ENCODE measurements at places on chromosomes 3 and 15. TPM values are rescaled to one million over a fixed set of nuclear protein-coding genes. Genes with fewer than 3 reads are reported as not detected.

- no peak for DNase-seq
Observed at GRCh38 chr3:140152851-140153639, 218.1 kb downstream of the CLSTN2 start.

DNA sequence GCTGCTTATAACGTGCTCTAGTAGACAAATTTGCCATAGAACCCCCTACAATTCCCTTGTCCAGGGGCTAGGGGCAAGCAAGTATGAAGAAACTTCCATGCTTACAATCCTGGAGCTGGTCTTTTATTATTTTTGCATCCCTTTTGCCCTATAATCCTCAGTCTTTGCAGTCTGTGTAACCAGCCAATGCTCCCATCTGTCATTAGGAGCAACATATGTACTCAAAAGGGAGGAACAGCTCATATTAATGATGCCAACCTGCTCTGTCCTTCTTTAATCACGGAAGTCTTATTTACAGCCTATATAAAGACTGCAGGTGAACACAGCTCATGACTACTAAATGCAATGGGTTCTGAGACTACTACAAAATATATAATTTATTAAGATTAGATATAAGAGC, 263.3 kb downstream of the ZIC1 start:
- DNase-seq, result no peak

The RFT1 gene
- total RNA-seq, result 7.0 TPM

The ZNF619 gene
- total RNA-seq, result 2.2 TPM

The CNTN4 gene
- not detected for total RNA-seq

Measured in CD8-positive, alpha-beta T cell (primary cell).